ENCODE measurements at places on chromosomes 5 and 9.
A peak's percentile ranks its signal among the peaks of the same experiment; 100 is the strongest.

DNA sequence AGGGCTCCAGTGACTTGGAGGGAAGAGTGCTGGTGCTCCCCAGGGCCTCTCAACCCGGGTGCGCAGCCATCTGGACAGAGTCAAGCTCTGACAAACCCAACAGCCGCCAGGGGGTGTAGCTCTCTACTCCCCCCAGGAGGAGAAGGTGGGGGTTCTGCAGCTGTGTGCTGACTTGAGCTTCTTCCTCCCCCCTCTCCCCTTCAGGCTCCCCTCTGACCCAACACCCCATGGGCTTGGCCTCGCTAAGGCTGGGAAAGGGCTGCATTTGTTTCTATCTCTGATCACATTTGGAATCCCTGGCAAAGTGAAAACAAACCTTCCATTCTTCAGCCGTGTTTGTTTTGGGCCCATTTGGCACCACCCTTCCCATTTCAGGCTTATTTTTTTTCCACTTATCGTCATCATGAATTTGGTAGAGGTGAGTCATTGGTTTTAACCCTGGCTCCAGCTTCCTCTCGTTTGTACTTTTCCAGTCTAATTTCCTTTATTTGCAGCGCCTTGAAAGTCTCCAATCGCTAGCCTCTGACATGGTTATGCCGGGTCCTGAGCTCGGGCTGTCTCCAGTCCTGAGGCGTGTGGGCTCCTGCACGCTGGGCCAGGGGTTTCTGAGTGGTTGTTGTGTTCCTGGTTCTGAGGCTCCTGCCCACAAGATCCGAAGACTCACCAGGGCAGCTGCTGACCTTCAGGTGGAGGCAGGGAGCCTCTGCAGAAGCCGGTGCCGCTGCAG is 36.1 kb downstream of the DAP start:
- no peak for DNase-seq

DNA sequence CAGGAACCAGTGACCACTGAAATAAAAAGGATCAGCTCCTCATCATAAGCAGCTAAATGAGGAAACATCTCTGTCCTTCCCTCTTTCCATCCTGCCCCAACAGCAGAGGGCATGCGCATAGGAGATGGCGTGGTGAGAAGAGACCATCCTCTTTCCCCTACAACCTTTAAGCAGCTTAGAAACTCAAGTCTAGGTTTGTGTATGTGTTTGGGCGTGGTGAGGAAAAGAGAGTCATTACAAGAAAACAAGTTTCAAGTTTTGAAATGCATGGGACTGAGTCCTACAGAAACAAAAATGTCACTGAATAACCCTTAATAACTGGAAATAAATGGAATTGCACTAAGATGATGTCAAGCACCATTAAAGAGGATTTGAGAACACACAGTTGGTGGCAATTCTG is 96.4 kb upstream of the IL12B start:
- DNase-seq, result no peak

- no peak for DNase-seq
Measured at GRCh38 chr9:126301985-126302603, 24.5 kb upstream of the MVB12B start.

DNA sequence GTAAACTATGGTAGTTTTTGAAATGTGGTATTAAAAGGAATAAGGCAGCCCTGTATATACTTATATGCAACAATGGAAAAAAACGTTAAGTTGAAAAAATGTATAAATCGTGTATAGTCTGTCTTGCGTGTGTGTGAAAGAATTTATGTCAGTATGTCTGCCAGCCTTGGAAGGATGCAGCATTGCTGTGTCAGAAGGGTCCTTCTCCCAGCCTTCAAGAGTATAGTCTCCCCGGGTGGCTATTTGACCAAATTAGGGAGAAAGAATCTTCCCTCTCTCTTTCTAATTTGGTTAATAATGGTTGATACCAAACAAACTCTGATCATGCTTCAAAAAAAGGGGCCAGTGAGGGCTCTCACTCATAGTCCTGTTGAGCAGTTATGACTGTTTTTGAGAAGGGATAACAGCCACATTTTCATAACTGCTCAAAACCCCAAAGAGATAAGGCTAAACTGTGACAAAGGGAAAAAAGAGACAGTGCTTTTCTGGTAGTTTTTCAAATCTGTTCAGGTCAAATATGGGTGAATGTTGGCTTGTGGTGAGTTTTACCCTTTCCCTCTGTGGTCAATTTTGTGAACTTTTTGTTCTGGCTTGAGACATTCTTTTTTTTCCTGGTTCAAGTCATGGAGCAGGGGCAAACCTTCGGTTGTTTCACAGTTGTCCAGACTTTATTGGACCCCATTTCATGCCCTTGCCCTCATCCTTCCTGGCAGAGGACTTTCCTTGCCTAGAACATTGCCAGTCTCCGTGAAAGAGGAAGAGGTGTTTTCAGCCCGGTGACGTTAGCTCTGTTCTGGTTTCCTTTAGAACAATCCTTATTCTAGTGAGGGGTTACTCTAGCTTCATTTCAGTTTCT is 21.0 kb downstream of the SNX30 start:
- peak; percentile 51 for DNase-seq

DNA sequence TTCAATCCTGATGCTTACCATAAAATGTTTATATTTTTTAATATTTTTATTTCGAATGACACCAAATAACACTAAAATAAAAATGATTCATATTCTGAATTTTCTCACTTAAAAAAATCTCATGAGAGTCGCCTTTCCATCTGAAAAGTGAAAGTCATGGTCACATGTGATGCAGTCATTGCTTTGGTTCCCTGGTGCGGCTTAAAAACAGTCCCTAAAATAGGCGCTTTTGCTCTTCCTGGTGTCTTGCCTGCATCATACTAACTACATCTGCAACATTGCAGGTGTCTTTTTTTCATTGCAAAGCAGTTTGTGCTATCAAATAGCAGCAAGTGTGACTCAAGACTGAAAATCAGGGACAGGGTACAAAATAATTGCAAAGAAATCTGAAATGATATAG is 185.2 kb upstream of the NREP start:
- no peak for DNase-seq

DNA sequence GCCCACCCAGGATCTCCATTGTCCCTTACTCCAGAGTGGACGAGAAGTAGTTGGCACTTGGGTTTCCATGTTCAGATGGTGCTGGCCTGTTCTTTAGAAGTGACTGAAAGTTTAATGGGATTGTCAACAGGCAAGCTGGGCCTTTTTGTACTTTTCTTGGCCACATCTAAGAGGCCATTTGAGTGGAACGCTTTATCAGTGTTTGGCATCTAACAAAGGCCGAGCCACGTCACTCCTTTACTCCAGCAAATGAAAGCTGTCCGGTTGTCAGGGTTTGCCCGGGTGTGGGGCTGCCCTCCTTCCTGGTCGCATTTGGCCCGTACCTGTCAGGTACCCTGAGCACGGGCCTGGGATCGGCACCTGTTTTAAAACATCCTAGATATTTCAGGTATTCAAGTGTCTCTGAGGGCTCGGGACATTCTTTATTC is 71.5 kb downstream of the RCL1 start:
- no peak for DNase-seq

DNA sequence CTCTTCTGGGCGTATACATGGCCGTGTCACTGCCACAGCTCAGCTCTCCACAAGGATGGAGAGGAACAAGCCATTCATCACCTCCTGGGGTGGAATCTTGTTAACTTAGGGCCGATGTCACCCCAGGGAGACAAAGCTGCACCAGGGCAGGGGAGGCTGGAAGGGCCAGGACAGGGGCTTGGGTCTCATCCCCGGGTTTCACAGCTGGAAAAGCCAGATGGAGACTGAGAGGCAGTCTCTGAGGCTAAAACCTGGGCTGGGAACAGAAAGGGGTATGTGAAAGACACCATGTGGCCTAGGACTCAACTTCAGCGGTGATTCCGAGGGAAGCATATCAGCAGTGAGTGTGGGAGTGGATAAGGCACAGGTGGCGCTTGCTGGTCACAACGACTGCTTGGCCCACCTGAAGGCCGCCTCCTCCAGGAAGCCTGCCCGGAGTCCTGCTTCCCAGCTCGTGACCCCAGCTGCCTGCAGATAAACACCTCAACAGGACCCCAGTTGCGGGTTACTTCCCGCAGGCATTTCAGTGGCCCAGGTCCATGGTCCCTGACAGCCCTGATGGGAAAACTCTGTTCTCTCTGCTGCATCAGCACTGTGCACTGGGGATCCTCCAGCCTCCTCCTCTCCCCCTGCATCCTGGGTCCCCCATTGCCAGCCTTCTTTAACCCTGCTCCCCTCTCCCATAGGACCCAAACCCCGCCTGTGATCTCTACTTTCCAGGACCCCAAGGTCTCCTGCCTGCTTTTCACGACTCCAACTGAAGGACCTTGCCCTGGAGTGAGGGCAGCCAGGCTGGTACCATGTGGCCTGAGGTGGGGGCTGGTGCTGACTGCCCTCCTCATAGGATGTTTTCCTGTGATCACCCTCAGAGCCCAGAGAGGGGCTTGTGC is 51.7 kb upstream of the FCN1 start:
- no peak for DNase-seq

DNA sequence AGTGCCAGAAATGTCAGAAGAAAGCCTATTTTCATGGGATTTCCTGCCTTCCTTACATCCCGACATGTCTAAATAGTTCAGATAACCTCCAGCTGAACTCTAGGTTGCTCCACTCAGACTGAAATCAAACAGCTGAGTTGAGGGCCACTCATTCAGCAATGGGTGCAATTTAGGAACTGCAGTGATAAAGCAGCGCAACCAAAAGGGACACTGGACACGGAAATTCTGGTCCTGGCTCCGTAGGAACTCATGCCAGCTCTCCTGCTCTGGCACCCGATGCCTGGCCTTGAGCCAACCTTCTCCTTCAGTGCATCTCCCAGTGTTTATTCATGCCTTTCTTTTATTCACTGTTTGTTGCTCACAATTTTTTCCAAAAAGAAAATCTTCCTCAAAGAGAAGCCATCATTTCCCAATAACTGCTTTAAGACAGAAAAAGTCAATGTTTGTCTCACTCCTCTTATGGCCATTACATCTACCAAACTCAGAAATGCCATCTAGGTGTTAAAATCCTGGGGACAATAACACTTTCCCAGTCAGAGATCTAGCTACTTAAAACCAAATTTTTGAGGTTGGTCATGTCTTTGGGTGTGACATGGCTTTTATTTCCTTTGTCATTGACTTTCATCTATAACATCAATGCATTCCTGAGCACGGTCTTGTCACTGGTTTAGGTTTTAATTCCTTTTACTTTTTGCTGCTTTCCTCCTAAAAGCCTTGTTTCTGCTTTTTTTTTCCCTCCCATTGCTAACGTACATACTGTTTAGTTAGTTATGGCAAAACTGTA is 126.9 kb downstream of the PDE4D start:
- DNase-seq, result no peak

GRCh38 chr5:172795318-172795977 is 24.5 kb upstream of the DUSP1 start:
- DNase-seq, result no peak

GRCh38 chr9:3514786-3515185 is 11.0 kb downstream of the RFX3 start:
- no peak for DNase-seq

DNA sequence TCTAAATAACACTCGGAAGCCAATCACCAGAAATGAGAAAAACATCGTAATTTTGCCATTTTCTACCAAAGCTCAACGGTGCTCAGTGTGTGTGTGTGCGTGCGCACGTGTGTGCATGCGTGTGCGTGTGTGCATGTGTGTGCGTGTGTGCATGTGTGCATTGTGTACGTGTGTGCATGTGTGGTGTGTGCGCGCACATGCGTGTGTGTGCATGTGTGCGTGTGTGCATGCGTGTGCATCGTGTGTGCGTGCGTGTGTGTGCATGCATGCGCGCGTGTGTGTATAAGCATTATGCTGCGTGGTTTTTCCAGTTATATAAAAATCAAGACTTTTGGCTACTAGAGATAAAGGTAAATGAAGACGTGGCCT is 165.0 kb downstream of the DAB2IP start:
- DNase-seq, result no peak

DNA sequence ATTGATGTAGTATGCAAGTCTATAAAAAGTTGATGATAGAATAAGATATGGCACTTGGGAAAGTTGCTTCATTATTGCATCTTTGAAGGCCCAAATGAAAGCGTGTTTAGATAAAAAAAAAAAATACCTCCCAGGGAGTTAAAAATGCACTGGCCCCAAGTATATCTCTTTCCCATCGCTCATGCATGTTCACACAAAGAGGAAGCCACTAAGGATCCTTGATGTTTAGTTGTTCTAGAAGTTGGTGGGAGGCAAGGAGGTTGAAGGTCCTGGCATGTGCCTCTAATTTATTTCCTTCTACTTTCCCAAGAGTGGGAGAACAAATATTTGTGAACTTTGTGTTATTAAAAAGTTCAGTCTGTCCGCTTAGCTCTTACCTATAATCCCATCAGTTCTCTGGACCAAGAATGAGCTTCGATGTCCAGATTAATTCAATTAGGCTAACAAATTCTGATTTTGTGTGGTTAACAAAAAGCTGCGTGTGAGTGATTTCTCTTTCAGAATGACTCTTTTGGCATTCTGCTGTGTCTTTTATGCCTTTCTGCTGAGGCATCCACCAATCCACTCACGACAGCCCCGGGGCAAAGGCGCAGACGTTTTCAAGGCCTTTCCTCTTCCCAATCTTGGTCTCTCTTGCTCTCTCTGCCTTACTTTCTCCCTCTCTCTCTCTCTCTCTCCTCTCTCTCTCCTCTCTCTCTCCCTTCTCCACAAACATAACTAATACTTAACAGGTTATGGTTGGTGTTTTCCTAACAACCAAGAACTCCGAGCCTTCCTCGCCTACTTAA is 135.1 kb upstream of the ERCC6L2 start:
- no peak for DNase-seq

GRCh38 chr5:124544366-124545055 is 201.9 kb downstream of the ZNF608 start:
- DNase-seq, result no peak

DNA sequence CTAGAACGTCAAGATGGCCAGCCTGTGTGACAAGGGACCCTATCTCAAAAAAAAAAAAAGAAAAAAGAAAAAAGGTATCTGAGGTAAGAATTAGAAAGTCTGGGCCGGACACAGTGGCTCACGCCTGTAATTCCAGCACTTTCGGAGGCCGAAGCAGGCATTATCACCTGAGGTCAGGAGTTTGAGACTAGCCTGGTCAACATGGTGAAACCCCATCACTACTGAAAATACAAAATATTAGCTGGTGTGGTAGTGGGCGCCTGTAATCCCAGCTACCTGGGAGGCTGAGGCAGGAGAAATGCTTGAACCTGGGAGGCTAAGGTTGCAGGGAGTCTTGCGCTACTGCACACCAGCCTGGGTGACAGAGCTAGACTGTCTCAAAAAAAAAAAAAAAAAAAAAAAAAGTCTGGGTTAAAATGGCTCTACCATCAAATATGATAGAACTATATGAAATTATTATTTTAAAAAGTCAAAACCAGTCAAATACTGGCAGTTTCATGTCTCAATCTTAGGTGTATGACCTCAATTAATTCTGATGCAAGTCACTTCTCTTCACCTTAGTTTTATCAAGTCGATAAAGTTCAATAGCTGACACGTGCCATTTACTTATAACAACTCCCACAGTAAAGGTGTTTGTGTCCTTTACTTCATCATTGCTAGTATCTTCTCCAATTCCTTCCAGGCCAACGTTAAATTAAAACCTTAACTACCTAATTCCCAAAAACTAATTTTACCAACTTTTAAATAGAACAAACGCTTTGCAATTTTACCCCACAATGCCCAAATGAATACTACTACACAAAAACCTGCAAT is 1.1 kb downstream of the RPS23 start:
- DNase-seq, result peak; percentile 57

Data from activated CD8-positive, alpha-beta memory T cell treated with anti-CD3 and anti-CD28 coated beads, Interleukin-2, amount 50 U/mL, for 48 hours (primary cell).